ENCODE measurements at places on chromosomes 5 and 9. TPM values are rescaled to one million over a fixed set of nuclear protein-coding genes. Genes with fewer than 3 reads are reported as not detected.
A peak's percentile ranks its signal among the peaks of the same experiment; 100 is the strongest.

GRCh38 chr5:68884883-68885282 is 208.9 kb upstream of the SLC30A5 start:
- H3K36me3 ChIP-seq = no peaks in the 10 kb centered on the region
- no peak overlapping the region for H3K4me3 ChIP-seq
- H3K27ac ChIP-seq = no peak overlapping the region

GNE gene
- total RNA-seq = 11.6 TPM

DNA sequence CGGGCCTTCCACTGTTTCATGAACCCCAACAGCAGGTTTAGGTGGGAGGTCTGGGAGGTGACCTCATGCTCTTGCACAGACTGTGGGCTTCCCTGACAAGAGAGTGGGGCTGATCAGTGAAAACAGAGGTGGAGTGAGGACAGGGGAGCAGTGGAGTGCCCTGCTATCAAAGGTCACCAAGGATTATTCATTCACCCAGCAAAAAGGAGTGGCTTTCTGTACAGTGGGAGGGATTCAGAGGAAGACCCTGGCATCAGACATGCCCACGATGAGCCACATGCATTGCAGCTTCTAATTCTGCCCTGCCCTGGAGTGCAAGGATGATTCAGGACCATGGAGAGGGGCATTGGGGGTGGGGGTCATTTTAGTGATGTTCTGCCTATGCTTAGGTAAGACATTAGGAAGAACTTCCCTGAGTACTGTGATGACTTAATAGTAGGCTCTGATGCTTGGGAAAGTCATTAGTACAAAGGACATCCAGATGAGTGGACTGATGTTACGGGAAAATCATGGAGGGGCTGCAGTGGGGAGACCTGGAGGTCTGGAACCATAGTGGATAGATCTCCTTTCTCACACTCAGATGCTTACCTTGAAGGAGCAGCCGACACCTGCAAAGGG is 12.8 kb downstream of the TRAF1 start:
- H3K27ac ChIP-seq = peak overlapping the region; percentile 92
- H3K36me3 ChIP-seq = peaks cover 93% of the 10 kb centered on the region
- H3K4me3 ChIP-seq = no peak overlapping the region
- peaks cover 91% of the 10 kb centered on the region for H3K4me1 ChIP-seq

FAM78A gene
- total RNA-seq = 36.2 TPM
